Neural crest cell (in vitro differentiated cells): ENCODE measurements at places on chromosomes 13 and 19.
A peak's percentile ranks its signal among the peaks of the same experiment; 100 is the strongest.

- peak; percentile 63 for DNase-seq
Observed at GRCh38 chr19:58346961-58347929, 6.0 kb downstream of the A1BG start.

DNA sequence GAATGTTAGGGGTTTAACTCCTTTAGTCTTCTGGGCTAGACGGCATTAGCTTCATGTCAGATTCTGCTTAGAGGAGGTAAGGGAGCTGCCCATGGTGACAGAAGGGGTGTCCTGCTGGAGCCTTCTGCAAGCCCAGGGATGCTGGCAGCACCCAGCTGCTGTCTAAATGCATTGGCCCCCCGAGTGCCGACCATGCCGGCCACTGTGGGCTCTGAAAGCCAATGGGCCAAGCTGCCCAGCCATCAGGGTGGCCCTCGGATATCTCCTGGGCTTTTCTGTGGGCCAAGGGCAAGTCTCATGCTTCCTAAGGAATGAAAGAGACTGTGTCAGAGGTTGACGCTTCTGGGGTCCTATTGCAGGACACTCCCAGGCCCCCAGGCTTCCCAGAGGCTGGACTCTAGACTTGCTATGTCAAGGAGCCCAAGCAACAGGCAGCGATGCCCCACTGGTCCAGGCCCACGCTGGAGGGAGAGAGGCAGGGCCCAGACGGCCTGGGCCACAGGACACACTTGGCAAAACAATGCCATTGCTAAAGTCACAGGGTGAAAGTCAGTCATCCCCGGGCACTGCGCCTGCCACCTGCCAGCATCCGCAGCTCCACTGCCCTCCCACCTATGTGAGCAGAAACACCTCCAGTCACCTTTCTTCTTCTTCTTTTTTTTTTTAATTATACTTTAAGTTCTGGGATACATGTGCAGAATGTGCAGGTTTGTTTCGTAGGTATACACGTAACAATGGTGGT is 160.2 kb upstream of the GPR12 start:
- no peak for DNase-seq

DNA sequence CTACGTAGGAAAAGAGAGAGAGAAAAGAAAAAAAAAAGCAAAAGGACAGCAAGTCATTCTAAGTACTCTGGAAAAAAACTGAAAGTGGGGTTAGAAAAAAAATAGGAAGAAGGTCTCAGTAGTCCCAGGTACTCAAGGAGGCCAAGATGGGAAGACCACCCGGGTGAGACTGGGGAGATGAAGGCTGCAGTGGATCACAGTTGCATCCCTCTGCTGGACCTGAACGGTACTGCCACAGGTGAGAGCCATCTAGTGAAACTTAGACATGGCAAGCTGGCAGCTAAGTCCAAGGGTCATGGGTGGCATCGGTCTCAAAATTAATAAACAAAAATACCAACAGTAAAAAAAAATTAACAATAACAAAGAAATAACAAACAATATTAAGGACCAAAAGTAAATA is 41.0 kb upstream of the ZNF91 start:
- no peak for DNase-seq

- DNase-seq: peak; percentile 67
Observed at GRCh38 chr13:21670006-21670882, 629 bp upstream of the FGF9 start.

DNA sequence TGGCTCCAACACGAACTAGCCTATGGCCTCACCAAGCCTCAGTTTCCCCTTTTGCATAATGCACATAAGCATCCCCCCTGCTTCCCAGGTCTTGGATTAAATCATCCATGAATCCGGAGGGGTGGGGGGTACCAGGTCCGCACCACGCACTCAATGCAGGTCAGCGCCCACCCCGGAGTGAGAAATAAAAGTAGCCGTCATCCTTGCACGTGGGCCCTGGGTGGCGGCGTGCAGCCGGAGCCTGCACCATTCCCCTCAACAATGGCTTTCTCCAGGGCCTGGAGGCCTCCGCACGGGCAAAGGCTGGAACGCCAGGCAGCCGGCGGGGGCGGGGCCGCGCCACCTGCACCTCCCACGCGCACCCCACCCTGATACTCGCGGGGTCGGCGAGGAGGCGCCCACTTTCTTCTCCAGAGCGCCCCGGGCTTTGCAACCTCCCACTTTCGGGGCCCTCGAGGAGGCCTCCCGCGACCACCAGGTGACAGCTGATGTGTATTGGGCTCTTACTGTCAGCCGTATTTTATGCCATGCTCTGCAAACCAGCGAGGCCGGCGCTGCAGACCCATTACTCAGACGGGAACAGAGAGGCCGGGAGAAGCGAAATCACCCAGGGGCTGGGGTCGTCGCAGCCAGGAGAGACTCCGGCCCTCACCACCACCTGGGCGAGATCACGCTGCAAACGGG is 767 bp upstream of the GADD45B start:
- DNase-seq: peak; percentile 40
